ENCODE measurements at places on chromosomes 7 and 10. TPM values are rescaled to one million over a fixed set of nuclear protein-coding genes. Genes with fewer than 3 reads are reported as not detected.

OR13A1 gene
- total RNA-seq: not detected

CEP55 gene
- total RNA-seq: 1.1 TPM

HYAL4 gene
- total RNA-seq: not detected

LSM8 gene
- total RNA-seq: 5.3 TPM

CPVL gene
- total RNA-seq: 32.1 TPM

TSPAN13 gene
- total RNA-seq: 21.0 TPM

CALD1 gene
- total RNA-seq: 113 TPM

RAPGEF5 gene
- total RNA-seq: 40.9 TPM

SMKR1 gene
- total RNA-seq: 1.1 TPM

SRRM3 gene
- total RNA-seq: 14.3 TPM

ELMO1 gene
- total RNA-seq: 15.3 TPM

NPFFR1 gene
- under 0.01 TPM for total RNA-seq

ECHDC3 gene
- 50.2 TPM for total RNA-seq

GRCh38 chr7:35988105-35988504, 164.9 kb upstream of the EEPD1 start:
- no peak for DNase-seq
- H3K27ac ChIP-seq: no peak overlapping the region
- H3K36me3 ChIP-seq: no peaks in the 10 kb centered on the region
- no peaks in the 10 kb centered on the region for H3K4me1 ChIP-seq
- no peak overlapping the region for H3K4me3 ChIP-seq

GRCh38 chr7:16695621-16696237, 49.7 kb downstream of the BZW2 start:
- H3K4me3 ChIP-seq: no peak overlapping the region
- no peak overlapping the region for H3K27ac ChIP-seq
- H3K4me1 ChIP-seq: no peaks in the 10 kb centered on the region
- DNase-seq: peak; percentile 45

- no peak overlapping the region for H3K4me3 ChIP-seq
- H3K27me3 ChIP-seq: no peaks in the 10 kb centered on the region
- no peak overlapping the region for H3K27ac ChIP-seq
- no peaks in the 10 kb centered on the region for H3K4me1 ChIP-seq
Observed at GRCh38 chr10:62903828-62904227, 87.7 kb upstream of the EGR2 start.

DNA sequence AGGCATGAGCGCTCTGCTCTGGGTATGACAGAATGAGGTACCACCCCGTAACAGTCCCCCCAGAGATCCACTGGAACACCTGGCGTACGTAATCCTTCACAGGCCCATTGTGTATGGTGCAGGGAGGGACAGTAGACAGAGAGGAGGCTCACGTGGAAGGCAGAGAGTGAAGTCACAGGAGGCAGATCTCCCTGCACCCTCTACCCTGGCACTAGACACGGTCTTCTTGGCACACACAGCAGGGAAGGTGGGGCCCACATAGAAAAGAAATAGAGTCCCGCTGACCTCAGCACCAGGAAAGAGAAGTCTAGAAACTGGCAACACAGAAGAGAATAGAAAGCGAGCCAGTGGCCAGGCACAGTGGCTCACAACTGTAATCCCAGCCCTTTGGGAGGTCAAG, 51.9 kb downstream of the SLC29A4 start:
- H3K4me1 ChIP-seq: no peaks in the 10 kb centered on the region
- peaks cover 50% of the 10 kb centered on the region for H3K36me3 ChIP-seq
- no peak overlapping the region for H3K4me3 ChIP-seq
- DNase-seq: no peak
- no peak overlapping the region for H3K27ac ChIP-seq

DNA sequence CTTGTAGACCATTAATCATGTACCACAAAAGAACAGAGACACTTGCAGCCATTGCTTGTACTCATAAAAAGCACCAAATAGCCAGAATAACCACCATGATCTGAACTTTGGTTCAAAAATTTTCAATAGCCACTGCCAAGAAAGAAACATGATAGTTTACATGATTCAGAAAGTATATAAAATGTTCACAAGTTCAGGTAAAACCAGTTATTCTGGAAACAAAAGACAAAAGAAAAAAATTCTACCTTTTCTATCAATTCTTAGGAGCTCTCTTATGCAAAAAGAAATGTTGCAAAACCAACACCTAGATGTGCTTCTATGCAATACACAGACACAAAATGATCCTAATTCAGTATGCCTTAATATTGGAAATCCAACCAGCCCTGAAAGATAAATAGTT, 108.7 kb downstream of the PCLO start:
- H3K4me1 ChIP-seq: no peaks in the 10 kb centered on the region
- no peak overlapping the region for H3K4me3 ChIP-seq
- H3K27ac ChIP-seq: no peak overlapping the region
- no peaks in the 10 kb centered on the region for H3K27me3 ChIP-seq
- no peak for DNase-seq

- H3K36me3 ChIP-seq: peaks cover 3% of the 10 kb centered on the region
- no peak overlapping the region for H3K4me3 ChIP-seq
- H3K27me3 ChIP-seq: no peaks in the 10 kb centered on the region
- H3K27ac ChIP-seq: no peak overlapping the region
- DNase-seq: no peak
Observed at GRCh38 chr7:77923419-77923818, 124.8 kb downstream of the PHTF2 start.

DNA sequence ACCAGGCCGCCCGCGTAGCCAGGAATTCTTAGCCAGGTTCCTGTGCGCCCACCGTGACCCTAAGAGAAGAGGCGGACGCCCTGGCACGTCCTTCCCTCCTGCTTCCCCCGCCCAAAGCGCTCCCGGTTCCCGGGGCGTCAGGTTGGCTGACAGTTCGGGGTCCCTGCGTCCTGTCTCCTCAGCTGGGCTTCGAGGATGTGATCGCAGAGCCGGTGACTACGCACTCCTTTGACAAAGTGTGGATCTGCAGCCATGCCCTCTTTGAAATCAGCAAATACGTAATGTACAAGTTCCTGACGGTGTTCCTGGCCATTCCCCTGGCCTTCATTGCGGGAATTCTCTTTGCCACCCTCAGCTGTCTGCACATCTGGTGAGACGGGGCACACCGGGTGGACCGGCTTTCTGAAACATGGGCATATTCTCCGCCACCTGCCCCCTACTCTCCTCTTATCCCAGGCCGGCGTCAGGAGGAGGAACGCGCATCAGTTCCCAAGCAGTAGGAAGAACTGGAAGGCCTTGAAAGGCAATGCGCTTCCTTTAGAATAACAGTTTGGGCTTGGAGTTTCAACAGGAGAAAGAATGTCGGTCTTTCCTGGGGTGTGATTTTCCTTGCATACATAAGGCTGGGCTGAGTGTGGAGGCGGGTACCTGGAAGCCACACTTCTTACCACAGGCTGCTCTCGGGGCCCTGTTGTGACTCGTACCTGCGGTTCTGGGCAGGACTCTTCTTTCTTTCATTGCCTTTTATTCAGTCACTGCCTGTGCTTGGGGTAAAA, 728 bp downstream of the CAV2 start:
- H3K36me3 ChIP-seq: no peaks in the 10 kb centered on the region
- H3K27ac ChIP-seq: peak overlapping the region; percentile 36
- peaks cover 3% of the 10 kb centered on the region for H3K4me1 ChIP-seq
- H3K27me3 ChIP-seq: no peaks in the 10 kb centered on the region
- H3K4me3 ChIP-seq: no peak overlapping the region
- peak; percentile 9 for DNase-seq

GRCh38 chr10:1376384-1376945, 320.3 kb downstream of the WDR37 start:
- DNase-seq: no peak
- no peaks in the 10 kb centered on the region for H3K36me3 ChIP-seq
- H3K27me3 ChIP-seq: peaks cover 6% of the 10 kb centered on the region
- H3K4me3 ChIP-seq: no peak overlapping the region

DNA sequence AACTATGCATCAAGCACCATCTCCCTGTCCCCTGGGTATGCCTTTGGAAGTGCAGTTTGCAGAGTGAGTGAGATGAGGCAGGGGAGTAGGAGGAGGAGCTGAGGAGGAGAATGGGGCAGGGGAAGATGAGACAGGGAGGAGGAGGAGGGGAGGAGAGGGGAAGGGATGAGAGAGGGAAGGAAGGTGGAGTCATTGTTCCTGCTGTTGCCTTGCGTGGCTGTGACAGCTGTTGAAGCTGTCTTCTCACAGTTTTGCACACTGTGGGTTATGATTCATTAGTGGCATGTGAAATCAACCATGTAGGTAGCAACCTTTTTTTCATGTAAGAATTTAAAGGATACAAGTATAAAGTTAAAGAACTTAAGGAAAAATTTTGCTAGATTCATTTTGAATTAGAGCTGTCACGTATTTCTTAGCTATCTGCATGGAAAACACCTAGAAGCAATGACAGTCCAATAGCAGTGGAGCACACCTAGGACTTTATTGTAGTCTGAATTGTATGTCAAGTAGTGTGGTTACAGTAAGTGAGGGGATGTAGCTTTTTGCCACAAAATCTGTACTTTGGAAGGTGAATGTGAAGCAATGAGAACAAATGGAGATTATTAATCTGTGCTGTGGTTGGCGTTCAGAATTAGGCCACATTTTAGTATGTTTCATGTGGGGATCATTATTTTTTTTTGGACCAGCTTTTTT, 21.7 kb downstream of the CCM2 start:
- no peak for DNase-seq
- H3K4me3 ChIP-seq: no peak overlapping the region
- no peaks in the 10 kb centered on the region for H3K27me3 ChIP-seq

- no peaks in the 10 kb centered on the region for H3K4me1 ChIP-seq
- H3K36me3 ChIP-seq: no peaks in the 10 kb centered on the region
Observed at GRCh38 chr10:52474265-52474664, 160.2 kb downstream of the DKK1 start.

GRCh38 chr10:21217107-21217506, 308.4 kb downstream of the SKIDA1 start:
- no peak overlapping the region for H3K27ac ChIP-seq
- no peaks in the 10 kb centered on the region for H3K27me3 ChIP-seq
- no peak overlapping the region for H3K4me3 ChIP-seq
- no peaks in the 10 kb centered on the region for H3K36me3 ChIP-seq

- no peaks in the 10 kb centered on the region for H3K27me3 ChIP-seq
- no peak for DNase-seq
- no peak overlapping the region for H3K4me3 ChIP-seq
- H3K4me1 ChIP-seq: no peaks in the 10 kb centered on the region
Observed at GRCh38 chr7:47385536-47386125, 196.3 kb downstream of the TNS3 start.

GRCh38 chr7:122717356-122718089, 14.8 kb upstream of the RNF148 start:
- no peak for DNase-seq
- no peaks in the 10 kb centered on the region for H3K27me3 ChIP-seq
- H3K4me3 ChIP-seq: no peak overlapping the region
- no peaks in the 10 kb centered on the region for H3K4me1 ChIP-seq
- H3K36me3 ChIP-seq: no peaks in the 10 kb centered on the region

DNA sequence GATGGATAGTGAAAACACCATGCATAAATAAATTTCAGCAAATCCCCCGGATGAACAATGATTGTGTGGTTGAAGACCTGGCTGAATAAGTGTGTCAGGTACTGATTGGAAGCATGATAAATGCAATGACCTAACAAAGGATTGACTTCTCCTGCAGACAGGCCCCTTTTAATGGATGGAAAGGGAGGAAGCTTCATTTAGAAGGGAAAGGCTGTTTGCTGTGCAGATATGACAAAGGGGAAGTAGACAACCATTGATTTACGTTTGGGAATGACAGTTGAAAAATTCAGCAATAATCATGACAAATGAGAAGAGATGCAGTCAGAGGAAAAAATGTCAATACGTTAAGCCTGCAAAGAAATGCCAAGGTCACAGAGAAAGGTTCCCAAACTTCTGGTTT, 503.8 kb downstream of the LRMDA start:
- DNase-seq: no peak
- H3K4me1 ChIP-seq: peaks cover 5% of the 10 kb centered on the region
- no peaks in the 10 kb centered on the region for H3K27me3 ChIP-seq
- H3K4me3 ChIP-seq: no peak overlapping the region

GRCh38 chr10:78543749-78544362, 510.2 kb downstream of the RPS24 start:
- peak overlapping the region; percentile 63 for H3K27ac ChIP-seq
- no peaks in the 10 kb centered on the region for H3K27me3 ChIP-seq
- no peak overlapping the region for H3K4me3 ChIP-seq
- peak; percentile 54 for DNase-seq

GRCh38 chr10:79333513-79333912, 13.8 kb upstream of the PPIF start:
- no peaks in the 10 kb centered on the region for H3K36me3 ChIP-seq
- DNase-seq: no peak
- no peaks in the 10 kb centered on the region for H3K27me3 ChIP-seq
- no peak overlapping the region for H3K4me3 ChIP-seq
- no peak overlapping the region for H3K27ac ChIP-seq

- no peaks in the 10 kb centered on the region for H3K27me3 ChIP-seq
- no peak overlapping the region for H3K4me3 ChIP-seq
- peaks cover 35% of the 10 kb centered on the region for H3K4me1 ChIP-seq
- no peak for DNase-seq
- H3K36me3 ChIP-seq: no peaks in the 10 kb centered on the region
Observed at GRCh38 chr10:77245953-77246352, 391.7 kb downstream of the KCNMA1 start.

GRCh38 chr10:117408436-117409384, 33.5 kb upstream of the PDZD8 start:
- H3K27me3 ChIP-seq: no peaks in the 10 kb centered on the region
- no peaks in the 10 kb centered on the region for H3K4me1 ChIP-seq
- H3K4me3 ChIP-seq: no peak overlapping the region
- DNase-seq: no peak
- peak overlapping the region; percentile 22 for H3K27ac ChIP-seq

GRCh38 chr7:146728141-146728540, 611.5 kb downstream of the CNTNAP2 start:
- no peak for DNase-seq
- H3K27me3 ChIP-seq: no peaks in the 10 kb centered on the region
- no peak overlapping the region for H3K4me3 ChIP-seq
- no peaks in the 10 kb centered on the region for H3K4me1 ChIP-seq
- H3K27ac ChIP-seq: no peak overlapping the region
- H3K36me3 ChIP-seq: no peaks in the 10 kb centered on the region

- no peak overlapping the region for H3K4me3 ChIP-seq
- H3K4me1 ChIP-seq: peaks cover 46% of the 10 kb centered on the region
- peak overlapping the region; percentile 68 for H3K27ac ChIP-seq
- DNase-seq: no peak
- H3K27me3 ChIP-seq: no peaks in the 10 kb centered on the region
Observed at GRCh38 chr10:95408983-95409873, 118.4 kb upstream of the PDLIM1 start.

- no peak overlapping the region for H3K4me3 ChIP-seq
- no peak for DNase-seq
- no peak overlapping the region for H3K27ac ChIP-seq
- no peaks in the 10 kb centered on the region for H3K27me3 ChIP-seq
Observed at GRCh38 chr10:48940958-48941357, 1.3 kb upstream of the LRRC18 start.

- H3K4me1 ChIP-seq: peaks cover 39% of the 10 kb centered on the region
- no peaks in the 10 kb centered on the region for H3K27me3 ChIP-seq
- no peaks in the 10 kb centered on the region for H3K36me3 ChIP-seq
Observed at GRCh38 chr7:150373049-150373801, 4.6 kb downstream of the REPIN1 start.
